Aorta (tissue), 5 donors: ENCODE measurements at places on chromosomes 16 and 17. TPM values are rescaled to one million over a fixed set of nuclear protein-coding genes. Genes with fewer than 3 reads are reported as not detected.

DNA sequence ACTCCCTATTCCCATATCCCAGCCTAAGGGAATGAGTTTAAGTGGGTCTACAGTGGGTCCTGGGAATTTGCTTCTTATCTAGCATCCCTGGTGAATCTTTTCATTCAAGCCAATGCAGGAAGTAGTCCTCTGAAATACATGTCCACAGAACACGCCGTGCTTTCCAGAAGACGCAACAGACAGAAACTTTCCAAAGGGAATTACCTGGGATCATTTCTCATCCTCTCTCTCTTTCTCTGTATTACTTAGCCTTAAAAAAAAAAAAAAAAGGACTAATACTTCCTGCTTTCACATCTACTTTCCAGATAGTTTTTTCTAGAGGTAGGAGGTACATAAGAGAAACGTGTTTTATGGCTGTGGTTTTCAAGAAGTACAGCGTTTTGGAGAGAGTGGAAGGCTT lies 499.0 kb downstream of the MAF start:
- no peak for DNase-seq

- DNase-seq = no peak
Observed at GRCh38 chr16:86195863-86196630, 297.1 kb downstream of the IRF8 start.

SEC14L1 gene
- total RNA-seq = 99.8 TPM

EPX gene
- not detected for total RNA-seq
